ENCODE measurements at places on chromosomes 7 and 10. TPM values are rescaled to one million over a fixed set of nuclear protein-coding genes. Genes with fewer than 3 reads are reported as not detected.

The SNCG gene
- polyA plus RNA-seq, result 20.3 TPM

The GRID1 gene
- polyA plus RNA-seq, result 0.15 TPM

GRCh38 chr10:14405076-14406065 is 74.6 kb upstream of the FRMD4A start:
- no peaks in the 10 kb centered on the region for H3K36me3 ChIP-seq
- no peaks in the 10 kb centered on the region for H3K27me3 ChIP-seq
- H3K4me3 ChIP-seq, result no peak overlapping the region
- H3K4me1 ChIP-seq, result no peaks in the 10 kb centered on the region
- peak overlapping the region; percentile 19 for H3K27ac ChIP-seq

GRCh38 chr10:103775776-103776175 is 79.6 kb downstream of the SH3PXD2A start:
- no peak overlapping the region for H3K27ac ChIP-seq
- no peaks in the 10 kb centered on the region for H3K36me3 ChIP-seq
- DNase-seq, result no peak
- H3K27me3 ChIP-seq, result no peaks in the 10 kb centered on the region

GRCh38 chr7:48188776-48189520 is 17.7 kb downstream of the ABCA13 start:
- no peak for DNase-seq
- no peaks in the 10 kb centered on the region for H3K27me3 ChIP-seq
- H3K4me1 ChIP-seq, result no peaks in the 10 kb centered on the region

DNA sequence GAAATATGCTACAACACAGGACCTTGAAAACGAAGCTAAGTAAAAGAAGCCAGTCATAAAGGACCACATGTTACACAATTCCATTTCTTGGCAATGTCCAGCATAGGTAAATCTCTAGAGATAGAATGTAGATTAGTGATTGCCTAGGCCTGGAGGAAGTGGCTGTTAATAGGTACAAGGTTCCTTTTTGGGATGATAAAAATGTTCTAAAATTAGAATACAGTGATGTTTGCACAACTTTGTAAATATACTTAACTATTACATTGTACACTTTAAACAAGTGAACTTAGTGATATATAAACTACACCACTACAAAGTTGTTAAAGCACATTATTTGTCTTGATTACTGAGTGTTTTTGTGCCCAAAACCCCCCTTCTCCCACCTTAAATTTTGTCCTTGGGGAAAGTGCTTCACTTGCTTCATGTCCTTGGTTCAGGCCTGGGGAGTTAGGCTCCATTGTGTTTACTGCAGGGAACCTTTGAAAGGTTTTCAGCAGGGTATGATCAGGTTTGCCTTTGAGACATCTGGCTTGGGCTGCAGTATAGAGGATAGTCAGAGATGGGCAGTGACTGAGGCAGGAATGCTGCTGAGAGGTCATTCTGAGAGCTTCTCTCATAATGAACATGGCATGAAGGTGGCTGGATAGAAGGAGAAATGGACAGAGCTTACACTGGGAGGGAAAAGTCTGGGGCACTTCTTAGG is 1052.6 kb downstream of the REEP3 start:
- no peaks in the 10 kb centered on the region for H3K27me3 ChIP-seq
- H3K36me3 ChIP-seq, result no peaks in the 10 kb centered on the region
- no peak overlapping the region for H3K4me3 ChIP-seq

Data from pancreas (tissue), 10 donors.